Epithelial cell of umbilical artery (primary cell): ENCODE measurements at places on chromosomes 2 and 18. TPM values are rescaled to one million over a fixed set of nuclear protein-coding genes. Genes with fewer than 3 reads are reported as not detected.

FSHR gene
- not detected in 2 replicates for total RNA-seq

FAM98A gene
- 29.9 and 93.2 TPM in 2 replicates for total RNA-seq

OR6B2 gene
- not detected in 2 replicates for total RNA-seq

ASB18 gene
- not detected in 2 replicates for total RNA-seq

GBX2 gene
- 2.9 and 3.6 TPM in 2 replicates for total RNA-seq

NR4A2 gene
- under 0.01 TPM in 2 replicates for total RNA-seq

AQP12A gene
- not detected in 2 replicates for total RNA-seq

BCL2 gene
- total RNA-seq: 1.6 and 2.0 TPM in 2 replicates

RGPD6 gene
- 17.2 and 31.5 TPM in 2 replicates for total RNA-seq

CXCR1 gene
- total RNA-seq: not detected in 2 replicates

ZNF2 gene
- 4.9 and 6.5 TPM in 2 replicates for total RNA-seq

CPS1 gene
- 0.65 and 1.8 TPM in 2 replicates for total RNA-seq

ALLC gene
- not detected in 2 replicates for total RNA-seq

TXNDC2 gene
- not detected in 2 replicates for total RNA-seq

CDH2 gene
- 74.1 and 135 TPM in 2 replicates for total RNA-seq

CRIM1 gene
- 729 and 744 TPM in 2 replicates for total RNA-seq

SLC19A3 gene
- total RNA-seq: under 0.01 and 0.15 TPM in 2 replicates

SERPINB10 gene
- 0.32 TPM in 1 of 2 replicates, not detected in the other for total RNA-seq

SPATS2L gene
- total RNA-seq: 24.0 and 43.8 TPM in 2 replicates

RNF152 gene
- total RNA-seq: 13.2 and 18.8 TPM in 2 replicates

SERPINB13 gene
- total RNA-seq: not detected in 2 replicates

NTSR2 gene
- total RNA-seq: not detected in 2 replicates

CCDC121 gene
- 1.3 and 2.0 TPM in 2 replicates for total RNA-seq

PROM2 gene
- 0.30 and 0.65 TPM in 2 replicates for total RNA-seq

NEMP2 gene
- total RNA-seq: 2.6 and 6.2 TPM in 2 replicates

UBXN4 gene
- 64.6 and 67.9 TPM in 2 replicates for total RNA-seq

GPAT2 gene
- 8.8 and 10.3 TPM in 2 replicates for total RNA-seq

ITGB6 gene
- under 0.01 TPM in 1 of 2 replicates, not detected in the other for total RNA-seq

CDH19 gene
- total RNA-seq: not detected in 2 replicates

QPCT gene
- 20.8 and 27.2 TPM in 2 replicates for total RNA-seq

SIGLEC15 gene
- total RNA-seq: 0.32 TPM in 1 of 2 replicates, not detected in the other

SH2D6 gene
- 0.30 and 0.32 TPM in 2 replicates for total RNA-seq

APCDD1 gene
- total RNA-seq: under 0.01 TPM in 1 of 2 replicates, not detected in the other

METTL8 gene
- 23.7 and 38.0 TPM in 2 replicates for total RNA-seq

ZNF385B gene
- total RNA-seq: not detected in 2 replicates

IL1RL1 gene
- total RNA-seq: 68.5 and 69.1 TPM in 2 replicates

MGAT4A gene
- total RNA-seq: 84.5 and 86.7 TPM in 2 replicates

EGR4 gene
- not detected in 2 replicates for total RNA-seq

POU3F3 gene
- total RNA-seq: not detected in 2 replicates

EIF5B gene
- 13.5 and 23.7 TPM in 2 replicates for total RNA-seq

SLC11A1 gene
- total RNA-seq: 0.32 TPM in 1 of 2 replicates, not detected in the other

PCGF1 gene
- total RNA-seq: 14.3 and 17.2 TPM in 2 replicates

TMEM237 gene
- 27.3 and 33.6 TPM in 2 replicates for total RNA-seq

DIS3L2 gene
- 19.8 and 20.7 TPM in 2 replicates for total RNA-seq

GPR45 gene
- not detected in 2 replicates for total RNA-seq

LONRF2 gene
- 0.15 TPM in 1 of 2 replicates, not detected in the other for total RNA-seq

GALNT3 gene
- total RNA-seq: 0.32 TPM in 1 of 2 replicates, not detected in the other

C1GALT1C1L gene
- 0.97 TPM in 1 of 2 replicates, not detected in the other for total RNA-seq

CHRNG gene
- total RNA-seq: not detected in 2 replicates

DLGAP1 gene
- not detected in 2 replicates for total RNA-seq

ABCB11 gene
- 0.65 and 1.1 TPM in 2 replicates for total RNA-seq

EFR3B gene
- total RNA-seq: 0.32 and 0.46 TPM in 2 replicates

MAP3K19 gene
- total RNA-seq: not detected in 2 replicates

GPR35 gene
- total RNA-seq: 0.15 TPM in 1 of 2 replicates, not detected in the other

TTN gene
- 1.1 and 1.3 TPM in 2 replicates for total RNA-seq
